ENCODE measurements at places on chromosomes 6 and 20. TPM values are rescaled to one million over a fixed set of nuclear protein-coding genes. Genes with fewer than 3 reads are reported as not detected.

DNA sequence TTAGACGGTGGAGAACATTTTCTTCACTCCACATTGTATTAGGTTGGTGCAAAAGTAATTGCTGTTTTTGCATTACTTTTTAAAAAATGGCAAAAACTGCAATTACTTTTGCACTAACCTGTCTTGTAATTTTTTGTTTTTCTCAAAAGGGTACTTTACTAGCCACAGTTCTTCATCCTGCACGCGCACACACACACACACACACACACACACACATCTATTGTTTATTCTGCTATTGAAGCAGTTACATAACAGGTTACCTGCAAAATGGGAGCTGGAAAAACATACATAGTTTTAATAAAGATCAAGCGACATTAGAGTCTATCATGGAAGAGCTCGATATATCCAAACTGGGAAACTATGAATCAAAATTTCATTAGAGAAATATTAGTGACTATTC, 235.2 kb downstream of the SIM1 start:
- H3K27ac ChIP-seq, result no peak overlapping the region
- DNase-seq, result no peak
- no peaks in the 10 kb centered on the region for H3K36me3 ChIP-seq
- H3K4me3 ChIP-seq, result no peak overlapping the region

- H3K4me1 ChIP-seq, result peaks cover 35% of the 10 kb centered on the region
- no peak for DNase-seq
- peaks cover 7% of the 10 kb centered on the region for H3K27me3 ChIP-seq
- H3K27ac ChIP-seq, result no peak overlapping the region
- no peaks in the 10 kb centered on the region for H3K36me3 ChIP-seq
These were observed 44.4 kb downstream of the TRAM2 start for GRCh38 chr6:52532457-52532856.

DNA sequence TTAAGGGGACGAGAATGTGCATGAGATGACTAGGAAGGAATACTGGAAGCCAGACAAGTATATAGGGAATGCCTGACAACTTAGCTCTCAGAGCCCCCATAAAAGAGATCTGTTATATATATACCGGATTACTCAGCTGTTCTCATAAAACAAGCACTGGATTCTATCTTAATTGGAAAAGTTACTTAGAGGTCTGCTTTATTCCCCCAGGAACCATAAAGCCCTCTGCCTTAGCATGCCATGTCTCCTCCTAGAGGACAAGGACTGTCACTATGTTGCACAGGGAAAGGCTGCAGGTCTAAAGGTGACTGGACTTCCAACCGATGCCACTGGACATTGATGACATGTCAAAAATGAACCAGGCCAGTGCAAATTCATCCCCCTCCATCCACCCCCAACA, 6.4 kb downstream of the EXOC2 start:
- H3K27me3 ChIP-seq, result no peaks in the 10 kb centered on the region
- peaks cover 52% of the 10 kb centered on the region for H3K4me1 ChIP-seq
- peaks cover 16% of the 10 kb centered on the region for H3K36me3 ChIP-seq
- H3K27ac ChIP-seq, result no peak overlapping the region
- no peak overlapping the region for H3K4me3 ChIP-seq

GRCh38 chr6:70849348-70850069, 107.4 kb downstream of the B3GAT2 start:
- no peaks in the 10 kb centered on the region for H3K4me1 ChIP-seq
- no peak overlapping the region for H3K27ac ChIP-seq
- peaks cover 12% of the 10 kb centered on the region for H3K36me3 ChIP-seq
- no peak for DNase-seq
- H3K27me3 ChIP-seq, result no peaks in the 10 kb centered on the region

- no peak overlapping the region for H3K4me3 ChIP-seq
- no peak for DNase-seq
- H3K4me1 ChIP-seq, result no peaks in the 10 kb centered on the region
These were observed 67.7 kb upstream of the PLEKHG1 start for GRCh38 chr6:150531957-150532356.

- DNase-seq, result no peak
- H3K4me1 ChIP-seq, result peaks cover 8% of the 10 kb centered on the region
- peaks cover 18% of the 10 kb centered on the region for H3K36me3 ChIP-seq
- H3K27me3 ChIP-seq, result no peaks in the 10 kb centered on the region
- H3K4me3 ChIP-seq, result no peak overlapping the region
These were observed 52.3 kb downstream of the UQCC1 start for GRCh38 chr20:35359335-35359950.

DNA sequence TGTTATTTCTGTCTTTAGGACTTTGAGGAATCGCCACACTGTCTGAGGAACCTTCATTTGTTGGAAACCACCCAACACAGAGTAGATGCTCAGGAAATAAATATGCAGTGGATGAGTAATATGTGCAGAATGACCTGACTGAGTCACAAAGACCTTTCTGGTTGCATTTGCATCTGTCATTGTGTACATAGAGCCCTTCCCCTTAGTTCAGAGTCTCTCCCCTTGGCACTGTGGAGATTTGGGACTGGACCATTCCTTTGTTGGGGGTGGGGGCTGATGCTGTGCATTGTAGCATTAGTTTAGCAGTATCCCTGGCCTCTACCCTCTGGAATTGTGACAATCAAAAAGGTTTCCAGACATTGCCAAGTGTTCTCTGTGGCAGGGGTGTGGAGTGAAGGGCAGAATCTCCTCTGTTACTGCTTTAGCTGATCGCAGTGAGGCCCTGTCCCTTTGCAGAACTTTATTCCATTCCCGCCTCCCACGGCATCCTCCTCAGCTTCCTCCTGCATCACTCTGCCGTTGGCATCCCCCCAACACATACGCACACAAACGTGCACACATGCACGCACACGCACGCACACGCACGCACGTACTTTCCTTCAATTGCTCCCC, 64.5 kb downstream of the EYA2 start:
- H3K27me3 ChIP-seq, result peaks cover 5% of the 10 kb centered on the region
- DNase-seq, result no peak
- no peaks in the 10 kb centered on the region for H3K4me1 ChIP-seq
- H3K36me3 ChIP-seq, result no peaks in the 10 kb centered on the region

- no peak overlapping the region for H3K27ac ChIP-seq
- no peaks in the 10 kb centered on the region for H3K4me1 ChIP-seq
- peaks cover 17% of the 10 kb centered on the region for H3K27me3 ChIP-seq
- DNase-seq, result no peak
- no peak overlapping the region for H3K4me3 ChIP-seq
These were observed 27.5 kb upstream of the TBXT start for GRCh38 chr6:166194914-166195859.

DNA sequence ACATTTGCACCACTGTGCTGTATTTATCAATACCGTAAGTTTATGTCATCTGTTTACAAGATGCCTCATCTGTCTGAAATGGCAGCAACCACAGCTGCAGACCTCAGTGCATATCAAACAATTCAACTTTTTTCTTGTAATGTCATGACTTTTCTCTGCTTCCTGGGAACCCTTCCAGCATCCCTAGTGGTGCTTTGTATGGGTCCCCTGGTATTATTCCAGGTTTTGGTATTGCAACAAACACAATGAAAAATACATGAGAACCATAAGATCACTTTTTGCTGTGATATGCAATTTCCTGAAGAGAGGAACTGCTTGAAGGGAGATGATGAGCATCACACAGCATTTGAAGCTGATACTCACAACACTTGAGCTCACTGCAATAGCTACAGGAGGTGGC, 12.0 kb upstream of the TXNDC5 start:
- H3K36me3 ChIP-seq, result no peaks in the 10 kb centered on the region
- peaks cover 6% of the 10 kb centered on the region for H3K27me3 ChIP-seq
- DNase-seq, result no peak

The CYP39A1 gene
- total RNA-seq, result not detected

The SLA2 gene
- 131 TPM for total RNA-seq

The TCF21 gene
- not detected for total RNA-seq

The NRN1 gene
- 15.3 TPM for total RNA-seq

The PDE10A gene
- total RNA-seq, result not detected
